ENCODE measurements at places on chromosomes 6 and 20. TPM values are rescaled to one million over a fixed set of nuclear protein-coding genes. Genes with fewer than 3 reads are reported as not detected.

DNA sequence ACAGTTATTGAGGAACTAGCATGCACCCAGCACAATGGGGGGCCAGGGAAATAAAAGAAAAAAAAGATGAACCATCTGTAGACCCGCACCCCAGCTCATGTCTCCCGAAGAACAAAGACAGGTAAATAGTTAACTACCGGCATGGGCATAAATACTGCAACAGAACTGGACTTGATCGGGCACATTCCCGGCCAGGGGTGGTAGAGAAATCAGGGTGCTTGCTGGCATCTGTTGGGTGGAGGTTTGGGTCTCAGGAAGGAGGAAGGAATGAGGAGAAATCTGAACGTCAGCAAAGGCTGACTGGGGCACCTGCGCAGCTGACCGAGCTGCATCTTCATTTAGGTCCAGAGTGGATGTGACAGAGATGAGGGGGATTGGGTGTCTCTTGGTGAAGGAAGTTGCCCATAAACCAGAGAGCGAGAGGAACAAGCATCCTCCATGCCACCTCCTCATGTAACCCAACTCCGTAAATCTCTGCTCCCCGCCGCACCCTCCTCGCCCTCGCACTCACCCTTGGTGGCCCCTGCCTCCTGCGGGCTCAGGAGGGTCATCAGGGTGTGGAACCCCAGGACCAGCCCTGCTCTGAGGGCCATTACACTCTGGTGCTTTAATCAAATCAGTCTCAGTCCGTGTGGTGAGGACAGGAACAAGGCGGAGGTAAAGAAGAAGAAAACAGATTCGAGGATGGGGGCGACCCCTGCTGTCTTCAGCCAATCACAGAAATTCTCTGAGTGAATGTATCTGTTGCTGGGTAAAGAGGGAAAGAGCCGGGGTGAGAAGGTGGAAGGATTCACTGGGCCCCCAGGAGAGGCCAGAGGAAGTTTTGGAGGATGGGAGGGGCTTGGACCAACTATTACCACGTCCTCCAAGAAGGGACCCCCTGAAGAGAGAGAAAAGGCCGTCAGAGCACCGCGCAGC, at the start of gene HLA-DOA:
Gene HLA-DOA, minus strand, starts transcription at position 648 of the 918 bp plus-strand sequence.
- H3K36me3 ChIP-seq, result no peaks in the 10 kb centered on the region
- H3K27ac ChIP-seq, result no peak within 1 kb of the TSS
- H3K4me1 ChIP-seq, result peaks cover 16% of the 10 kb centered on the region
- peak within 1 kb of the TSS; percentile 62 for H3K4me3 ChIP-seq

DNA sequence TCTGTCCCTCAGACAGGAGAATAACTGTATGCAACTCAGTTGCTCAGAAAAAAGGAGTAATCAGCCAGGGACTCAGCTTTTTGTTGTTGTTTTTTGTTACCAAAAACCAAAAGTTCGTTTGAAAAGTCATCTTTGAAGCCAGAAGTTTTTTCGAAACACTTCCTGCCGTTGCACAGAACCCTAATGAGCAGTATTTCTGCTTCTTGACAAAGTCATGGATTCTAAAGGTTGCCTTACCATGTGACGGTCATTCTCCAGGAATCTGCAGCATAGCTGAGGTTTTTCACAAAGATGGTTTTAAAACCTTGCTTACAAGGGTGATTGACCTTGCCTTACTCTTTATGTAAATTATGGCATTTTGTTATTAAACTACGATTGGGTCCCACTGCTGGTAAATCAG, 1.9 kb downstream of the RAB32 start:
- no peak for DNase-seq
- peak overlapping the region; percentile 100 for H3K4me3 ChIP-seq
- H3K27me3 ChIP-seq, result no peaks in the 10 kb centered on the region
- no peak overlapping the region for H3K27ac ChIP-seq

DNA sequence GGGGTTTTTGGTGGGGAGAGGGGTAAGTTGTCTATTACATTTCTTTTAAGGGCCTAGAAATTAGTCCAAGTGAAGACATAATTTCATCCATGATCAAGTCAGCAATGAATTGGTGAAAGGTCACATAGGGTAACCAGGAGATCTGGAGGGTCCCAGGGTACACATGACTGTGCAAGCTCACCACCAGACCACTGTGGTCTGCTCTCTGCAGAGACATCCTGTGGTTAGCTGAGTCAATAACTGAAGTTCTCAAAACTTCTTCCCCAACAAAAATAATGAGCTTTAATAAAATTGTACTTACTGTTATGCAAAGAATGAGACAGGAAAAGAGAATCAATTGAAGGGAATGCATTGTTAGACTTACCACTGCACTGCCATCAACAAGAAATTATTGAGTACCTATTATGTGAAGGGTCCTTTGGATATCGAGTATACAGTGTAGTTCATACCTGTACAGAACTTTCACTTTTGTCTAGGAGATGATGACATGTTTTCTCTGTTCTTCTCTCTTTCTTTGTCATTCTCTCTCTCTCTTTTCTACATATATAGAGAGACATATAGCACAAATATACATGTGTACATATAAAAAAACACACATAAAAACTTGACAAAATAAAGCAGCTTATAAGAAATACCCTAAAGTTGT, 209.8 kb downstream of the GJA1 start:
- H3K36me3 ChIP-seq, result no peaks in the 10 kb centered on the region
- no peak for DNase-seq
- no peaks in the 10 kb centered on the region for H3K4me1 ChIP-seq
- H3K27ac ChIP-seq, result no peak overlapping the region
- H3K27me3 ChIP-seq, result no peaks in the 10 kb centered on the region
- H3K4me3 ChIP-seq, result no peak overlapping the region

- H3K4me1 ChIP-seq, result peaks cover 15% of the 10 kb centered on the region
- H3K36me3 ChIP-seq, result no peaks in the 10 kb centered on the region
- peaks cover 3% of the 10 kb centered on the region for H3K27me3 ChIP-seq
- H3K27ac ChIP-seq, result no peak overlapping the region
- no peak overlapping the region for H3K4me3 ChIP-seq
Observed at GRCh38 chr6:154218301-154218700, 138.3 kb downstream of the IPCEF1 start.

DNA sequence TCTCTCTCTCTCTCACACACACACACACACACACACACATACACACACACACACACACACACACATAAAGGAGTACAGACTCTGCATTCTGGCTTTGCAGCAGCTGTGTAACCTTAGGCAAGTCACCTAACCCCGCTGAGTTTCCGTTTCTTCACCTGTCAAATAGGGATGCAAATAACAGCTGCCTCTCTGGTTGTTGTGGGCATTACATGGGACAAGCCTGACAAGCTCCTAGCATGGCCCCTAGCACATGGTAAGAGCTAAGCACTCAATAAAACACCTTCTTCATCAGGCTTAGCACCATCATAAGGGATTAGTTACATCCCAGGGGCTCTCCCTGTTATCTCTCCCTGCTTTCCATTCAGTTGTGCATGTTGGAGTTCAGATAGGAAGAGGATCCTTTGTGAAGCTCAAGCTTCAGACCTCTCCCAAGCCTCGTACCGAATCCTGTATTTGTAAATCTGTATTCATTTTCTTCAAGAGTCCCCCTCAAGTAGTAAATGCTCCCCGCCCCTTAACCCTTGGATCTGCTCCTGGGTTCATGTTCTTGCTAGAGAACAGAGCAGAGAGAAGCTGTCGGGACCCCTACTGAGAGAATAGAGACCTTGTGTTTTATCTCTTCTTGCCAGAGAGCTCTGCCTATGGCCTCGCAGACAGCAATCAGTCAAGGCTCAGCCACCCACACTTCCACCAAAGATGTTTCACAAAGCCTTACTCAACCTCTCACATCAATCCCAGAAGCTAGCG, 2.2 kb downstream of the SLC13A3 start:
- H3K36me3 ChIP-seq, result no peaks in the 10 kb centered on the region
- H3K27ac ChIP-seq, result no peak overlapping the region
- H3K4me1 ChIP-seq, result peaks cover 39% of the 10 kb centered on the region

GRCh38 chr6:56837322-56837894, 117.5 kb upstream of the BEND6 start:
- H3K27me3 ChIP-seq, result no peaks in the 10 kb centered on the region
- no peak overlapping the region for H3K27ac ChIP-seq
- no peak for DNase-seq
- no peaks in the 10 kb centered on the region for H3K36me3 ChIP-seq
- H3K4me3 ChIP-seq, result no peak overlapping the region

The MOXD1 gene
- total RNA-seq, result 83.6 TPM

The SLC26A8 gene
- 0.33 TPM for total RNA-seq

GRCh38 chr20:31691646-31692275, 30.9 kb downstream of the BCL2L1 start:
- H3K4me3 ChIP-seq, result no peak overlapping the region
- H3K27me3 ChIP-seq, result no peaks in the 10 kb centered on the region
- H3K36me3 ChIP-seq, result peaks cover 13% of the 10 kb centered on the region
- DNase-seq, result no peak
- peak overlapping the region; percentile 8 for H3K27ac ChIP-seq

- H3K4me1 ChIP-seq, result no peaks in the 10 kb centered on the region
- H3K4me3 ChIP-seq, result no peak overlapping the region
- no peak for DNase-seq
- no peaks in the 10 kb centered on the region for H3K27me3 ChIP-seq
- H3K27ac ChIP-seq, result no peak overlapping the region
Observed at GRCh38 chr6:108432792-108433191, 127.9 kb upstream of the FOXO3 start.

DNA sequence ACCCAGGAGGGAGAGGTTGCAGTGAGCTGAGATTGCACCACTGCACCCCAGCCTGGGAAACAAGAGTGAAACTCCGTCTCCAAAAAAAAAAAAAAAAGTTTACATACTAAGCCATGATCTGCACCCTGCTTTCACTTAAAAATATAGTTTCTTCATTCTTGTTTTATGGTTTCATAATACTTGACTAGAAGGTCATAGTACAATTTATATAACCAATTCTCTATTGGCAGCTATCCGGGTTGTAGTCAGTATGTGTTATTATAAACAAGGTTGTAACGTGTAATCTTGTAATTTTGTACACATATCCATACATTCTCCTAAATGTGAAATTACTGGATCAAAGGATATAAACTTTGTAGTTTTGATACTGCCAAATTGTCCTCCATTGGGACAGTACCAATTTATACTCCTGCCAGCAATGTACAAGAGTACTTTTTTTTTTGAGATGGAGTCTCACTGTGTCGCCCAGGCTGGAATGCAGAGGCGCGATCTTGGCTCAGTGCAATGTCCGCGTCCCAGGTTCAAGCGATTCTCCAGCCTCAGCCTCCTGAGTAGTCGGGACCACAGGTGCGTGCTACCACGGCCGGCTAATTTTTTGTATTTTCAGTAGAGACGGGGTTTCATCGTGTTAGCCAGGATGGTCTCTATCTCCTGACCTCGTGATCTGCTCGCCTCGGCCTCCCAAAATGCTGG, 144.8 kb downstream of the GJA10 start:
- H3K4me3 ChIP-seq, result no peak overlapping the region
- H3K27ac ChIP-seq, result no peak overlapping the region
- peaks cover 6% of the 10 kb centered on the region for H3K36me3 ChIP-seq
- H3K4me1 ChIP-seq, result peaks cover 13% of the 10 kb centered on the region
- H3K27me3 ChIP-seq, result no peaks in the 10 kb centered on the region

DNA sequence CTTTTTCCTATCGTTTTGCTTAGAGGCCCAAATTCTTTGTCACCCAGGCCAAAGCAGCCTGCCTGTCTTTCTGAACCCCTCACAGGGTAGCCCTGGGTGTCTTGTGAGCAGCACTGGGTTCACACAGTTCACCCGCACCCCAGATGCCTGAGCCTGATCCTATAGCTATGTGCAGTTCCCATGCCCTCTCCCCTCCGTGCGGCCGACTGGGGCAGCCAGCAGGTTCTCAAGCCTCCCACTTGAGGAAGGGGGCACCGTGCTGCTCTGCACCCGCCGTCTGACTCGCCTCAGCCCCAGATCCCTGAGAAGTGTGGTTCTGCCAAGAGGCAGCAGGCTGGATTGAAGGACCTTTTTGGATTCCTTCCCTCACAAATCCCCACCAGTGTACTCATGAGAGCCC, 89.0 kb downstream of the PSMB1 start:
- H3K27me3 ChIP-seq, result peaks cover 8% of the 10 kb centered on the region
- no peak overlapping the region for H3K4me3 ChIP-seq
- peak overlapping the region; percentile 6 for H3K27ac ChIP-seq
- no peak for DNase-seq
- H3K4me1 ChIP-seq, result peaks cover 3% of the 10 kb centered on the region

DNA sequence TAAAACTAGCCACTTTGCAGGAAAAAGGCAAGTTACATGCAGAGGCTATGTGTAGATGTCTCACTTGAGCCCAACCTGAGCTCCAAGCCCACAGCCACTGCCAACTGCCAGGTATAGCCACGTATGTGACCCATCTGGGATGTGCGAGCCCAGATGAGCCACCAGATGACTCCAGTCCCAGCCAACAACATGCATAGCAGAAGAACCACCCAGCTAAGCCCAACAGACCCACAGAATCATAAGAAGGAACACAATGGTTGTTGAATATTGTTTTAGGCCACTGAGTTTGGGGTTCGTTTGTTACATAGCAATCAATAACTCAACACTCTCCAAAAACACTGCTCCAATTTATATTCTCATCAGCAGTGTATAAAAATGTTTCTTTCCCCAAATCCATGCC, 16.3 kb downstream of the FAM50B start:
- peaks cover 4% of the 10 kb centered on the region for H3K4me1 ChIP-seq
- no peak for DNase-seq
- H3K36me3 ChIP-seq, result peaks cover 3% of the 10 kb centered on the region
- H3K27ac ChIP-seq, result no peak overlapping the region
- no peak overlapping the region for H3K4me3 ChIP-seq

DNA sequence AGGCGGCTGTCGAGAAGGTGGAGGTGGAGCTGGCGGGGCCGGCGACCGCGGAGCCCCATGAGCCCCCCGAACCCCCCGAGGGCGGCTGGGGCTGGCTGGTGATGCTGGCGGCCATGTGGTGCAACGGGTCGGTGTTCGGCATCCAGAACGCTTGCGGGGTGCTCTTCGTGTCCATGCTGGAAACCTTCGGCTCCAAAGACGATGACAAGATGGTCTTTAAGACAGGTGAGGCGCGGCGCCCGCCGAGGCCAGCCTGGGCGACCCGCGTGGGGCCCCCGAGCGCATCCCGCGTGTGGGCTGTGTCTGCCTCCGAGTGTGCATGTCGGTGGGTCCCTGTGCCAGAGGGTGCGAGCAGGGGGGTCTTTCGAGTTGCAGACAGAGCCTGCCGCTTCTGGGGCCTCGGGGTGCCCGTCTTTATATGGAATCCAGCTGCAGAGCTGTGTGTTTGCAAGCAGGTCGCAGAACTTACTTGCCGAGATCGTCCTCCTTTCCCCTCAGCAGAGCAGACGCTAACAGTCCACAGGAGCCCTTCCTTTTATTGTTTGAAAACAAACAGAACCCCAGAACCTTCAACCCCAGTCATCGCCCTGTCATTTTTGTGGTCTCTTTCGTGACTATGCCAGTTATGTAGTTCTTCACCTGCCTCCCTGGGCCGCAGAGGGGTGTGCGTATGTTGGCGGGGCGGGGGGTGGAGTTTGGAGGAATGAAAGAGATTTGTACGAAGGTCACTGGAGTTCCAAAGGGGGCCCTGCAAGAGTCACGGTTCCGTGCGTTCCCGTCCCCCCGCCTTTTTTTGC, 766 bp downstream of the SLC16A10 start:
- H3K36me3 ChIP-seq, result no peaks in the 10 kb centered on the region
- peaks cover 15% of the 10 kb centered on the region for H3K4me1 ChIP-seq
- peak overlapping the region; percentile 90 for H3K4me3 ChIP-seq
- H3K27me3 ChIP-seq, result peaks cover 59% of the 10 kb centered on the region

The CCN5 gene
- total RNA-seq, result not detected

GRCh38 chr6:71298459-71298858, 9.8 kb downstream of the OGFRL1 start:
- no peak overlapping the region for H3K27ac ChIP-seq
- no peaks in the 10 kb centered on the region for H3K4me1 ChIP-seq
- H3K27me3 ChIP-seq, result no peaks in the 10 kb centered on the region
- no peak overlapping the region for H3K4me3 ChIP-seq

The C4B gene
- total RNA-seq, result 5.3 TPM
